ENCODE measurements at places on chromosomes 5 and 9. TPM values are rescaled to one million over a fixed set of nuclear protein-coding genes. Genes with fewer than 3 reads are reported as not detected.
A peak's percentile ranks its signal among the peaks of the same experiment; 100 is the strongest.

Gene LHX6
- 13.4 TPM for total RNA-seq

Gene NUTM2F
- total RNA-seq, result not detected

Gene GNE
- total RNA-seq, result 13.8 TPM

Gene SPOUT1
- 121 TPM for total RNA-seq

Gene THBS4
- total RNA-seq, result not detected

Gene DRD1
- not detected for total RNA-seq

Gene IL17B
- total RNA-seq, result 0.58 TPM

DNA sequence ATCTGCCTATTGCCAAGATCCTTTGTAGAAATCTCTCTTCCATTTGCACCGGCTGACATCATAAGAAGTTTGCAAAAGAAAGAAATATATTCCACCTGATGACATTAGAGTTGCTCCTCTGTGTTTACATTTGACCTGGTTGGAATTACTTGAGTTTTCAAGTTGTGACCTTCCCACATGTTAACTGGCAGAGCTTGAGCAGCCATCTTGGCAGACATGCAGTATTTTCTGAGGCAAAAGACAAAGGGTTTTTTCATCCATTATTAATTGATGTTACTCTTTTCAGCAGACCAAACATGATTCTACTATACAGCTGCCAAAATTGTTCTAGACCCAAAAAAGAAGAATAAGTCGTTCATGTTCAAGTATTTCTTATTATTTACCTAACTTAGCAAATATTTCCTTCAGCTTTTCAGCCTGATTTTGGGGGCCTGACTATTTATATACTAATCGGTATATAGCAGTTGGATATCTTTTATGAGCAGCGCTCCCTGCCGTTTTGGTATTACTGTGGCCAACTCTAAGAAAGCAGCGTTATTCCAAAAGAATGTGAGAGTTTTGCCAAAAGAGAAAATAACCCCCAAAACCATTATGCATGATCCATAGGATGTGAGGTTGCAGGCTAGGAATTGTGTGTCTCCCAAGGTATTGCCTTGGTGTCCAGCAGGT, 212.9 kb downstream of the PBX3 start:
- DNase-seq, result no peak
- no peak overlapping the region for H3K27ac ChIP-seq
- no peaks in the 10 kb centered on the region for H3K4me1 ChIP-seq
- peaks cover 4% of the 10 kb centered on the region for H3K27me3 ChIP-seq
- H3K36me3 ChIP-seq, result no peaks in the 10 kb centered on the region
- H3K4me3 ChIP-seq, result no peak overlapping the region

- H3K4me3 ChIP-seq, result no peak overlapping the region
- peaks cover 94% of the 10 kb centered on the region for H3K36me3 ChIP-seq
- H3K4me1 ChIP-seq, result peaks cover 23% of the 10 kb centered on the region
- H3K27ac ChIP-seq, result no peak overlapping the region
- no peaks in the 10 kb centered on the region for H3K27me3 ChIP-seq
These were observed 24.0 kb downstream of the PTGES2 start for GRCh38 chr9:128103589-128103962.

DNA sequence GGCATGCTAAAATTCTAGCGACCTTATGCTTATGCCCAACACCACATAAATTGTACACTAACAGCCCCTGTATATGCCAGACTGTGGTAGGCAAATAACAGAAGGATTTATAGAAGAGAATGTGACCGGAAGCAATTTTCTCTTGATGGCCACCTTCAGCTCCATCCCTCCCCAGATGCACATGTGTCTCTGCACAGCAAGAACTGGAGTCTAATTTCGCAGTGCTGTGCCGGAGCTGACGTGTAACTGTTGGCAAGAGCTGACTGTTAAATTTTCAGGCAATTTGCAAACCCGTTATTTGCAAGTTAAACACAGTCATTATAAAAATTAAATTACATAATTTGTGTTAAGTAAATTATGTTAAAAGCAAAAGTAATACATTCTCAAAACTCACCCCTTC, 48.4 kb downstream of the PCA3 start:
- no peak overlapping the region for H3K4me3 ChIP-seq
- H3K4me1 ChIP-seq, result no peaks in the 10 kb centered on the region
- no peaks in the 10 kb centered on the region for H3K27me3 ChIP-seq
- no peak overlapping the region for H3K27ac ChIP-seq
- no peak for DNase-seq

- H3K27me3 ChIP-seq, result no peaks in the 10 kb centered on the region
- H3K4me1 ChIP-seq, result peaks cover 71% of the 10 kb centered on the region
- DNase-seq, result no peak
These were observed 217.1 kb downstream of the PIK3R1 start for GRCh38 chr5:68432682-68433081.

- H3K4me3 ChIP-seq, result no peak overlapping the region
- H3K27ac ChIP-seq, result no peak overlapping the region
- H3K36me3 ChIP-seq, result no peaks in the 10 kb centered on the region
- H3K4me1 ChIP-seq, result no peaks in the 10 kb centered on the region
- peaks cover 5% of the 10 kb centered on the region for H3K27me3 ChIP-seq
- DNase-seq, result no peak
These were observed 352.6 kb upstream of the PANK3 start for GRCh38 chr5:168931638-168932345.

GRCh38 chr9:129509533-129509928, 111.4 kb downstream of the C9orf50 start:
- H3K36me3 ChIP-seq, result no peaks in the 10 kb centered on the region
- DNase-seq, result no peak
- H3K27me3 ChIP-seq, result no peaks in the 10 kb centered on the region
- 0 out of 3 replicates have a peak, but pooled peaks cover 3% of the 10 kb centered on the region for H3K4me1 ChIP-seq
- H3K27ac ChIP-seq, result no peak overlapping the region

- no peak overlapping the region for H3K4me3 ChIP-seq
- H3K27ac ChIP-seq, result peak overlapping the region; percentile 18
- peaks cover 16% of the 10 kb centered on the region for H3K36me3 ChIP-seq
- peaks cover 13% of the 10 kb centered on the region for H3K4me1 ChIP-seq
These were observed 29.5 kb downstream of the RAI14 start for GRCh38 chr5:34685485-34686165.

GRCh38 chr5:8611067-8611466, 742.1 kb downstream of the MTRR start:
- H3K27ac ChIP-seq, result no peak overlapping the region
- H3K4me1 ChIP-seq, result no peaks in the 10 kb centered on the region
- no peaks in the 10 kb centered on the region for H3K36me3 ChIP-seq
- H3K27me3 ChIP-seq, result no peaks in the 10 kb centered on the region
- no peak for DNase-seq

GRCh38 chr5:38546691-38547146, 9.7 kb downstream of the LIFR start:
- no peaks in the 10 kb centered on the region for H3K4me1 ChIP-seq

GRCh38 chr9:104765138-104765537, 1.2 kb downstream of the NIPSNAP3B start:
- H3K27me3 ChIP-seq, result no peaks in the 10 kb centered on the region
- no peak overlapping the region for H3K27ac ChIP-seq
- DNase-seq, result no peak

DNA sequence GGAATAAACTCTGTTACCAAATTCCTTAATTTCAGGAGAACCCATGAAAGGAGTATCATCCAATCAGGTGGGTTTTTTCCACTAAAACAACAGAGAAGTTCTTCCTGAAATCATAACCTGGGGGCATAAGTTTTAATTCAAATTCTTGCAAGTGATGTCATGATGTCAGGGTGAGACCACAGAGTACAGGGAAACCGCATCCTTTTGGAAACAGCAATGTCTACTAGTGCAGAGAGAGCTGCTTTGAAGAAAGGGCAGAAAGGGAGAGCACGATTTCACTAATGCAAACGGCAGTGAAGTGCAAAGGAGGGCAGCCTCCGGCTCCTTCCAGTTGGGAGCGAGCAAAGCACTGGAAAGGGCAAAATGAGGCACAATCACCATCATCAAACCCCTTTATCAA, 20.6 kb upstream of the CMBL start:
- no peaks in the 10 kb centered on the region for H3K27me3 ChIP-seq
- no peaks in the 10 kb centered on the region for H3K36me3 ChIP-seq
- H3K4me1 ChIP-seq, result peaks cover 23% of the 10 kb centered on the region
- H3K27ac ChIP-seq, result no peak overlapping the region

DNA sequence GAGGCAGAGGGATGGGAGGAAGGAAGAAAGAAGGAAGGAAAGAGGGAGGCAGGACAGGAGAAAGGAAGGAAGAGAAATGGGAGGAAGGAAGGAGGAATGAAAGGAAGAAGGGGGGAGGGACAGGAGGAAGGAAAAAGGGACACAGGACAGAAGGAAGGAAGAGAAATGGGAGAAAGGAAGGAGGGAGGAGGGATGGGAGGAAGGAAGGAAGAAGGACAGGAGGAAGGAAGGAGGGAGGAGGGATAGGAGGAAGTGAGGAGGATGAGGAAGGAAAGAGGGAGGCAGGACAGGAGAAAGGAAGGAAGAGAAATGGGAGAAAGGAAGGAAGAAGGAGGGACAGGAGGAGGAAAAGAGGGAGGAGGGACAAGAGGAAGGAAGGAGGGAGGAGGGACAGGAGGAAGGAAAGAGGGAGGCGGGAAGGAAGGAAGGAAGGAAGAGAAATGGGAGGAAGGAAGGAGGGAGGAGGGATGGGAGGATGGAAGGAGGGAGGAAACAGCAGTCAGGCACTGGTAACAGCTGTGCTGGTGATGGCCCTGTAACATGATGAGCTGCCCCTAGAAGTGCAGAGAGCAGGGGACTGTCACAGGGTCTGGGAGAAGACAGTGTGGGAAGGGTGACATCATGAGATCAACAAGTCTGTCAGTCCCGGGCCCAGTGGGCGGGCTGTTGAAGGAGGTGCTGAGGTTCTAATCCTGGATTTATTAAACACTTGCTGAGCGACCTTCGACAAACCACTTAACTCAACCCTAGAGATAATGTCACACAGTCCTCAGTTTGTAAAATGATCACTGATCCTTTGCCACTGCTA, 10.7 kb upstream of the IRX1 start:
- H3K27ac ChIP-seq, result no peak overlapping the region
- no peak overlapping the region for H3K4me3 ChIP-seq
- H3K27me3 ChIP-seq, result no peaks in the 10 kb centered on the region
- no peak for DNase-seq

DNA sequence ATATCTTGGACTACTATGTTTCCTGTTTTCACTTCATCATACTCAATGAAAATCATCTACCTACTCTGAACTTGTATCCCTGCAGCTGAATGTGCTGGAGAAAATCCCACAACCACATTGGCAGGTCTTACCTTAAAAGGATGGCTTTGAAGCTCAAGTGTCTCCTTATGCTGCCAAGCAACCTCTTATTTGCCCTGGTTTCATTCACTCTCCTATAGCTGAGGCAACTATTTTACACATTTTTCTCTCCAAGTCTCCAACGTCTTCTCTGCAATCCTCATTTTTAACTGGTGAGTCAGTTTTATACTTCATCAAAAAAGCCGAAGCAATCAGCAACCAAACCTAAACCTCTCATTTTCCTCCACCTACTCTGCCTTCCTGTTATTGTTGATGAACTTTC, 49.7 kb downstream of the POU4F3 start:
- no peak overlapping the region for H3K4me3 ChIP-seq
- no peak for DNase-seq
- no peaks in the 10 kb centered on the region for H3K36me3 ChIP-seq
- no peaks in the 10 kb centered on the region for H3K27me3 ChIP-seq
- H3K27ac ChIP-seq, result no peak overlapping the region

GRCh38 chr5:138647261-138647788, 72.1 kb upstream of the HSPA9 start:
- peaks cover 53% of the 10 kb centered on the region for H3K27me3 ChIP-seq
- H3K4me3 ChIP-seq, result no peak overlapping the region
- H3K36me3 ChIP-seq, result no peaks in the 10 kb centered on the region
- H3K27ac ChIP-seq, result no peak overlapping the region
- H3K4me1 ChIP-seq, result no peaks in the 10 kb centered on the region

DNA sequence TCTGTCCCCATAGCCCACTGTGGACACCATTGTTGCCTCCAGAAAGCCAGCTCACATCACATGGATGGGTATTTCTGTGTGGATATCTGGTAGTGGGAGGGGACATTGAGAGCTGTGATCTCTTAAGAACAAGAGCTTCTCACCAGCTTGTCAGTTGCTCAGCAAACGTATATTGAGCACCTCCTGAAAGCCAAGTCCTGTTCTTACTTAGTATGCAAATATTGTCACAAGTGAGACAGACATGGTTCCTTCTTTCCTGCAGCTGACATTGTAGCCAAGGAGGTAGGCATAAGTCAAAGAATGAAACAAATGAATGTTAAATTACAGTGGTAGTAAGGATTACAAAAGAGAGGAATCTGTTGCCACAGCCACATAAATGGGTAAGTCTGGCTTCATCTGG, 3.8 kb downstream of the TCOF1 start:
- no peak overlapping the region for H3K27ac ChIP-seq
- H3K27me3 ChIP-seq, result no peaks in the 10 kb centered on the region
- peaks cover 77% of the 10 kb centered on the region for H3K36me3 ChIP-seq

DNA sequence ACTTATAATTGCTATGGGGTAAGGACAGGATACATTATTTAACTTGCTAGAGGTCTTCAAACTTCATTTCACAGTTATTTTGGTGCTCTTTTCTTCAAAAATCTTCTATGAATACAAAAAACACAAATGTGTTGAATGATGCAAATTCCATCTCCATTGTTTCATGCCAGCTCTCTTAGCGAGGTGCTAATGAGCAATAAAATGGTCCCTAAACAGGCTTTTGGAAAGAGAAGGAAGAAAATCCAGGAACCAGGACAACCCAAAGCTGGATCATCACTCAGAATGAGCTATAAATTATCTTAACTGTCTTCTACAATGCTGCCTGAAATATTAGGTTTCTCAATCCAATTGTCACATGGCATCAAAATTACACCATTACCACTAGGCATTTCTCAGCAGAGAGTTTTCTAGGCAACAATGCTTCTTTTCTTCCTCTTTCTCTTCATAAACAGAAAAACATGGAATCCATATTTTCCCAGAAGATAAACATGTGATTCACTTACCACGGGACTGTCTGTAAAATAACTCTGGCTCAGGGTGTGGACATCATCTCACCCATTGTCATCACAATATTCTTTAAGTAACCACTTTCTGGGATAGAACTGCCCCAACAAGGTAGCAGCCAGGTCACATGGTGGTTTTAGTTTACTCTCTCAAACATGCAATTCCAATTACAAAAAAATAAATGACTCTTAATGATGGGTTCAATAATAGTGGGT, 249.4 kb downstream of the NPR3 start:
- no peak overlapping the region for H3K27ac ChIP-seq
- H3K4me1 ChIP-seq, result no peaks in the 10 kb centered on the region
- H3K4me3 ChIP-seq, result no peak overlapping the region
- no peak for DNase-seq
- no peaks in the 10 kb centered on the region for H3K27me3 ChIP-seq

- H3K4me3 ChIP-seq, result no peak overlapping the region
- H3K4me1 ChIP-seq, result no peaks in the 10 kb centered on the region
- H3K36me3 ChIP-seq, result no peaks in the 10 kb centered on the region
These were observed 28.8 kb downstream of the PDE8B start for GRCh38 chr5:77239126-77239741.

GRCh38 chr5:73443829-73444498, 4.6 kb downstream of the FOXD1 start:
- H3K4me3 ChIP-seq, result no peak overlapping the region
- H3K4me1 ChIP-seq, result peaks cover 2% of the 10 kb centered on the region
- no peaks in the 10 kb centered on the region for H3K36me3 ChIP-seq
- DNase-seq, result no peak
- peaks cover 47% of the 10 kb centered on the region for H3K27me3 ChIP-seq
